Activated naive CD4-positive, alpha-beta T cell treated with anti-CD3 and anti-CD28 coated beads, Interleukin-2, amount 50 U/mL, for 72 hours (primary cell): ENCODE measurements at places on chromosomes 11 and 22. TPM values are rescaled to one million over a fixed set of nuclear protein-coding genes. Genes with fewer than 3 reads are reported as not detected.
A peak's percentile ranks its signal among the peaks of the same experiment; 100 is the strongest.

OR8G5 gene
- total RNA-seq: not detected

- peak; percentile 85 for DNase-seq
Observed at GRCh38 chr11:48001438-48002021, 21.2 kb downstream of the PTPRJ start.

GRCh38 chr22:22848364-22848866, 39.2 kb upstream of the IGLL5 start:
- DNase-seq: no peak

GRCh38 chr22:43563571-43563970, 151.8 kb downstream of the MPPED1 start:
- DNase-seq: no peak

FOLH1 gene
- not detected for total RNA-seq

IFTAP gene
- 0.57 TPM for total RNA-seq

- no peak for DNase-seq
Observed at GRCh38 chr11:33859306-33859705, 32.6 kb downstream of the LMO2 start.

GRCh38 chr11:43992834-43993637, 50.6 kb downstream of the C11orf96 start:
- DNase-seq: no peak

DNA sequence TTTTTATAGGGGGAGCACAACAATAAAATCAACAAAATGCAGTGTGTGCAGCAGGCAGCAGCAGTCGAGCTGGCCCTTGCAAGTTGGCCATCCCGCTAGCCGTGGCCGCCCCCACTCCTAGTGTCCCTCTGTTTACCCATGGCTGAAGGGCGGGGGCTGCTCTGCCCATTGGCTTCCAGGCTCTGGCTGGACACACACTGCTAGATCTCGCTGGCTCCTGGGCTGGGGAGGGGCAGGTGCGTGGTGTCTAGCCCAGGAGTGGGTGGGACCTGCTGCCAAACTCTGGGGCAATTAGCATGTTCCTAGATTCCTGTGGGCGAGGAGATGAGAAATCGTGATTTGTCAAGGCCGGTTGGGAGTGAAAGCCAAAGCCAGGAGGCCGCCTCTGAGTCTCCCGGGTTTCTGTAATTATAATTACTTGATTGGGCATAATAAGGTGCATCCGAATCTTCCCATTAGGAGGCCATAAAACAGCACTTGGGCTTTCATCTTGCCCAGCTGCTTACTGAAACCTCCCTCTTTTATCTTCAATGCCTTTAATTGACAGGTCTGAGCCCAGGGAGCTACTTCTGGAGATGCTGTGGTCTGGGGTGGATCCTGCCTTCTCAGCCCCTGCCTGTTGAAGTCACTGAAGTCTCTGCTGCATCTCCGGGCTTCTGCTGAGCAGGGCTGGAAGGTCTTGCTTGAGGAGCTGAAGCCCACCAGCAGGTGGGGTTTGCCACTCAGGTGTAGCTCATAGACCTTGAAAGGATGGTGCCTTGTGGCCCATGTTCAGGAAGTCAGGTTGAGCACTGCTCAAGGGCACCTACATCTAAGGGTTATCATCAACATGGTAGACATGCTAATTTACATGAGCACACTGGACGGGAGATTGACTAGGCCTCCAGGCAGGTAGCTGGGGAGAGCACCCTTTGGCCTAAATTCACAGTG, 44.5 kb upstream of the DKK3 start:
- no peak for DNase-seq

GRCh38 chr22:37804881-37805809, 2.6 kb upstream of the GCAT start:
- DNase-seq: peak; percentile 83

- no peak for DNase-seq
Observed at GRCh38 chr11:102604875-102605274, 20.3 kb downstream of the MMP20 start.

YPEL4 gene
- not detected for total RNA-seq

GGTLC2 gene
- not detected for total RNA-seq

GRCh38 chr11:120746836-120747609, 235.5 kb downstream of the GRIK4 start:
- no peak for DNase-seq

- DNase-seq: no peak
Observed at GRCh38 chr11:92225568-92226330, 1.1 kb downstream of the FAT3 start.

BRD1 gene
- total RNA-seq: 27.7 TPM
